ENCODE measurements at places on chromosomes 11 and 22.

DNA sequence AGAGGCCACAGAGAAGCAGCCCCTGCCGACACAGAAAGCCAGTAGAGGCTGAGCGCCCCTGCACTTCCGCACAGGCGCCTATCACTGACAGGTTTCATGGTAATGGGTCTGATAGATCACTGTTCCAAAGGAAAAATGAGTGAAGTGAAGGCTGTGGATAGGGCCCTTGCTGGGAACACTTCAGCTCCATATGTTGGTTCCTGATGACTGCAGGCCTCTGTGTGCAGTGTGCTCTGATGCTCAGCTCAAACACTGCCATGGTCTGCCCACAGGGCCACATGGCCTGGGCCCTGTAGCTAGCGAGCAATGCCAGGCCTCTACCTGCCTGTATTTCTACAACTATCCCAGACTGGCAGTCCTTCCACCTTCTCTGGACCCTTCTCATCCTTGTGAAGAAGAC, 62.7 kb upstream of the CLTCL1 start:
- DNase-seq: no peak

DNA sequence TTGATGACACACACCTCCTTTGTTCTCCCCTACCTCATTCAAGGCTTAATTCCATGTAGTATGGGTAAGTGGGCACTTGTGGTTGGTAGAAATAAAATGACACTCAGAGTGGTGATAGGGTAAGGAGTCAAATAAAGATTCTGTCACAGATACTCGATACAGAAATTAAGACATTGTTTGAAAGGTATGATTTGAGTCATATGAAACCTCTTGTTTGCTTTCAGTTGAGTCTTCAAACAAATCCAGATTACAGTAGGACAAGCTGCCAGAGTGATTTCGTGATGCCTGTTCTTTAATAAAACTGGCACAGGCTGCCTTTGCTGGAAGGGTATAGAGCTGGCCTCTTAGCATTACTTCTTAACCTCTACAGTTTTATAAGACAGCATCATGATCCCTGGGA, 182.4 kb downstream of the SPON1 start:
- DNase-seq: no peak

- DNase-seq: no peak
Measured at GRCh38 chr11:26040339-26040738, 291.6 kb upstream of the ANO3 start.

- DNase-seq: no peak
Measured at GRCh38 chr11:65216830-65217229, 35.1 kb downstream of the CAPN1 start.

- DNase-seq: no peak
Measured at GRCh38 chr11:69107413-69107812, 48.3 kb upstream of the SMIM38 start.

All from heart left ventricle (tissue), 16 donors.